ENCODE measurements at places on chromosomes 4 and X.

DNA sequence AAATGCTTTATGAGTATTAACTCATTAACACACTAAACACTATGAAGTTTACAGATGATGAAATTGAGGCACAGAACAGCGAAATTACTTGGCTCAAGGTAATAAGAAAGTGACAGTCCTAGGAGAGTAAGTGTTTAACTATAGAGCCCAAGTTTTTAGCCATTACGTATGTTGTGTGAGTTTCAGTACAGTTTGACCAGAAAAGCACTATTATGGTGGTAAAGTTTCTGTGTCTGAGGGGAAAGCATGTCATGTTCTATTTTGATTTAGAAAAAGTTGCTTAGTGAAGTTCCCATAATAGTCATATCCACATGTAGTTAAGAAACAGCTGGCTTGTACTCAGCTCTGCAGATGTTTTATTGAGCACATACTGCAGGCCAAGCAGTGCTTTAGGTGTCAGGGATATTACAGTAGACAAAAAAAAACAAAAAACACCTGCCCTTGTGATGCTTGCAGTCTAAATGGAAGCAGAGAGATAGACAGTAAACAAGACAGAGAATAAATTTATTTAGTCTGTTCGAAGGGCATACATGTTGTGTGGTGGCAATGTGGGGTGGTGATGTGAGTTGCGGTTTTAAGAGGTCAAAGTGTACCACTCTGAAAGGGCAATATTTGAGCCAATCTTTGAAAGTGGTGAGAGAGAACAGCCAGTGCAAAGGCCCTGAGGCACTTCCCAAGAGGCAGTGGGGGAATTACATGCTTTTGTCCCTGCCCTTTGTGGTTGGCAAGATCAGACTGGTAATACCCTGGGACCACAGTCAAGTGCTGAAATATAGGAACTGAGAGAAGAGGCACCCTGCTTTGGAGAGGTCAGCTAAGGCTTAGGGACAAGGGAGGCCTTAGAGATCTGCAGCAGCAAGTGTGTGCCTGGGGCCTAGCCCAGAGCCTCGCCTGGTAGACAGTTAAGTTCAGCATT lies 6.2 kb downstream of the TMEM131L start:
- no peak for DNase-seq

DNA sequence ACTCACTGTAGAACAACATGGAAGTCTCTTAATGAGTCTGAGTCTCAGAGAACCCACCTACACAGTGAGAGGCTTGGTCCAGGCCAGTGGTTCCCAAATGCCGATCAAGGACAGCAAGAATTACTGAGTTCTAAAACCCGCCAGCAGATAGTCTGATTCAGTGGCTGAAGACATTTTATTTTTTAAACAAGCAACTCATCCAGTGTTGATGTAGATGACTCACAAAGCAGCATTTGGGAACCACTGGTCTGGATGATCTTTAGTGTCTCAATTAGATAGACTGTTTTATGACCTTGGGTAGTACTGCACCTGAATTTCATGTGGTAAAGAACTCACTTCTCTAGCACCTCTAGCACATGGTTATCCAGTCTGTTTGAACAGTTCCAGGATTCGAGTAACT lies 193.6 kb downstream of the FBXW7 start:
- DNase-seq = no peak

DNA sequence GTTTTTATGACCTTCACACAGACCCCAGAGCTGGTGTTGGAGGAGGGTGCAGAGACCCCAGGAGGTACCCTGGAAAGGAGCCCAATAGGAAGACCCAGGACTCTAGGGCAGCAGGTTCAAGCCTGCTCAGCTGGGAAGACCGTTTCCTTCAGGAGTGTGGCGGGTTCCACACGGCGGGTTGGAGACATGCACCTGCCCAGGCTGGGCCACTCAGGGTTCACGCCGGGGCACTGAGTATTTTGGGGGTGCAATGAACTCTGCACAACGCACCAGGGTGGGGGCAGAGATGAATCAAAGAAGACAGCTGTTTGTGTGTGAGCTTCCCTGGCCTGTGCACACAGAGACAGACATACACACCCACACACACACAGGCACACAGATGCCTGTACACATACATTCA lies 52.5 kb upstream of the PPP2R3B start:
- DNase-seq = no peak

DNA sequence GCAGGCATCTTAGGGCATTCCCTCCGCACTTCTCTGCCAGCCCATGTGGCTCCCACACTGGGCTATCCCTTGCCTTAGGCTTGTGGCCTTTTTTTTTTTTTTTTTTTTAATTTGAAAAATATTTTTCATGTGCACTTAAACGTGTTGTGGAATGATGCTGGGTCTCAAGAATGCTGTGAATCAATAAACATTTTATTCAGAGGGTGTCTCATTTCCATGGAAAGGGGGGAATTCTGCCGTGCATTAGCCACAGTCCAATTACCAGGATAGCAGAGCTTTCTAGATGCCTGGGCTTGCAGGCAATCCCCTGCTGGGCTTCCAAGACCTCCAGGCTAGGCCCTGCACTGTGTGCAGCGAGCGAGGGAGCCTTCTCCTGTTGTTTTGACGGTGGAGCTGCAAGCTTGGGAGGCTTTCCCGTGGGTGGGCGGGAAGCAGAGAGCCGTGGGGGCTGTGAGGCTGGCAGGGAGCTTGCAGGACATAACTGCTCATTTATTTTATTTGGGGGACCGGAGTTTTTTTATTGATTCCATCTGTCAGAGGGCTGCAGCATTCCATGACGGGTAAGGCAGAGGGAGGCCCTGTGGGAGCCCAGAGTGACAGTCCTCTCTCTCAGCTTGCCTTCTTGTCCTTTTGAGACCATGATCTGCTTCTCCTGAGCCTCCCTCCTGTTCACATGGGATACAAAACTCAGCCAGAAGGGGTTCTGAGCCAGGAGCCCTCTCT lies 2.6 kb upstream of the CPZ start:
- no peak for DNase-seq

DNA sequence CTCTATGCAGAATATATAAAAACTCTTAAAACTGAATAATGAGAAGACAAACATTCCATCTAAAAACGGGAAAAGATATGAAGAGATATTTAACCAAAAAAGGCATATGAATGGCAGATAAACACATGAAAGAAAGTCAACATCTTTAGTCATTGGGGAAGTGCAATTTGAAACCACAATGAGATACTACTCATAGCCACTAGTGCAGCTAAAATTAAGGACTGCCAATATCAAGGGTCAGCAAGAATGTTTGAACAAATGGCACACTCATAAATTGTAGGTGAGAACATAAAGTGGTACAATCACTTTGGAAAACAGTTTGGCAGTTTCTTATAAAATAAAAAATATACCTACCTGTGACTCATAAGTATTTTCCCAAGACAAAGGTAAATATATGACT lies 534.9 kb upstream of the DIPK2B start:
- DNase-seq = no peak

GRCh38 chr4:24689212-24689611 lies 104.9 kb upstream of the DHX15 start:
- no peak for DNase-seq

DNA sequence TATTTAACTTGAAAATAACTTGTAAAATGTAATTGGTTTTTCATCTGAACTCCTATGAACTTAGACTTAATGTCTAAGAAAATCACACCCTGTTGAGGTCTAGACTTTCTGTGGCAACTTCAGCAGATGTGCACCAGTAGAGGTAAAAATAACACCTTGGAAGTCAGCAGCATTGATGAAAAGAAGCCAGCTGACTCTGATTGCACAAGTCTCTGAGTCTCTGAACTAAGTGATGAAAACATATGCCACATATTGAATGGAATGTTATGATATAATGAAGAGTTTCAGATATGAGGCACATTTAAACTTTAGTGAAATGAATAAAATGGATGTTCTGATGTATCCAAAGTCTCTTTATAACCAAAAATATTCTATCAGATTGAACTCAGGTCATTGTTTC lies 155.4 kb downstream of the GPM6A start:
- DNase-seq = no peak

- peak; percentile 67 for DNase-seq
These were observed 46.9 kb downstream of the ACOX3 start for GRCh38 chr4:8393593-8394038.

DNA sequence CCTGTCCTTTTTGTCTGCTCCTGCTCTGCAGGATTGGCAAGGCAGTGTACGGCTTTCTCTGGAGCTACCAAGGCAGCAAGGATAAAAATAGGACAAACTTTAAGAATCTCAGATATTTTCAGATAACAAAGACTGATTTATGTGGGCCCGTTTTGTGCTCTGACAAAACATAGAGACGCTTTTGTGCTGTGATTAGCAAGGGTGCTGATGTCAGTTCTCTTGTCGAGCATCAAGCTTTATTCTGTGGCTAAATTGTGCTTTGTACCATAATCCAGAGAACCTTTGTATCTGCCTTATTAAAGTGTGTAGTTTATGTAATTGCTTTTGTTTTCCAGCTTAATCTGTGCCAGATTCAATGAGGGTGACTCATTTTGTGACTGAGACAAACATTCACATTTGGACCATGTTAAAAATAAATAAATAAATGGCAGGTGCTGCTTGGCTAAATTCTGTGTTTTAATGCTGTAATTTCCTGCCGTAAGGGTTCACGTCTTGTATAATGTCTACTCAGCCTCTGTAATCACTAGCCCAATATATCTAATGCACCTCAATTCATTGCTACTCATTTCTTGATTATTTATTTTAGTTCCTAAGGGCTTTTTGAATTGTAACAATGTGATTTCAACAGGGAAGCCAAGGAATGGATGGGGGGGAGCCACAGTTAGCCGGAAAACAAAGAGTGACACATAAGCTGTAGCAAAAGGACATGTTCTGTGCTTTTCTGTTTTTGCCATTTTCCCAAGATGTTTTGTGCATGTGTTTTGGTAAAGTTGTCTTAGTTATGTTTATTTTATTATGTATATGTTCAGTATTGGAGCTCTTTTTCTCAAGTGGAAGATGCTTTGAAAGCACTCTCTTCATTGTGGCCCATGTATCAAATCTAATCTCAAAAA lies 75.1 kb downstream of the GAB1 start:
- DNase-seq = no peak

GRCh38 chrX:13489454-13489853 lies 79.9 kb upstream of the EGFL6 start:
- peak; percentile 69 for DNase-seq

- no peak for DNase-seq
These were observed 161.7 kb upstream of the RPL34 start for GRCh38 chr4:108458681-108459080.

DNA sequence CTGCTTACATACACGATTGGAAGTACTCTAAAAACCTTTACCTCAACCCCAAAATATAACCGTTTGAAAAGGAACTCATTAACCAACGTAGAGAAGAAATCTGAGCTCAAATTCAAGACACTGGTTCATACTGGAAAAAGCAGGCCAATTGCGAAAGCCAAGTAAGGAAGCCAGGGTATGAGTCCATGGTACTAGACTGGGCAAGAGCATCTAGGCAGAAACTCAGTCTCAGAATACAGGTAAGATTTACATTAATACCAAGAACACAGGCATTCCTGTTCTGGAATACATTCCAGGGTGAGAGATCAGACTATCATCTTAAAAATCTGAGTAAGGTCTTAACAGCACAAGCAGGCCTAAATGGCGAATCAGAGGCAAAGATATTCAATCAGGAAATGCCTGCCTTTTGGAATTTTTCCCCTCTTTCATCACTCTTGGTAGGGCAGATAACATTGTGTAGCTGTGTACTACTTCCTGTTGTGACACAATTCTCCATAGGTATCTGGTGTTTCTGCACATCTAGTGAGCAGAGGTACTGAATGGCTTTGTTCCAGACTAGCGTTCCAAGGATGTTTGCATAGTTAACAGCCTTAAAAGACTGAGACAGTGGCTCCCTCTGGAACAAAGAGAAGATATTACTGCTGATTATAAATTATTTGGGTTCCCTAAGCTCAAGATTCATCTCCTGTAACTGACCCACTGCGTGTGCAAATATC lies 311.3 kb downstream of the PCDH19 start:
- DNase-seq = no peak

DNA sequence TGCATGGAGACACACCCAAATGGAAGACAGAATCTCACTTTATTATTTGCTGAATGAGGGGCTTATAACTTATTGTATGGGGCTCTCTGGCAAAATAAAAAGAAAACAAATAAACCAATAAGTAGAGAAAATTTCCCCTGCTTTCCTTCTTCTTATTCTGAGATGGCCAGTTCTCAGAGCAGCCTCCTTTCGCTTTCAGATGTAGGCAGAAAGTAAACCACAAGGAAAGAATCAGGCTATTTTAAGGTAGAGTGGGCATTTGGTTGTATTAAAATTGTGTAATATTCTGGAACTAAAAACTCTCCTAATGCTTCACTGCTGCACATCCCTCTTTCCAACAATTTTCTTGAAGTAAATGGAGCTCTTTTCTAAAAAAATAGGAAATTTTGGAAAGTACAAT lies 241.8 kb downstream of the GALNTL6 start:
- DNase-seq = no peak

GRCh38 chr4:186935901-186936300 lies 212.2 kb upstream of the FAT1 start:
- no peak for DNase-seq

- no peak for DNase-seq
These were observed 47.9 kb downstream of the BMP2K start for GRCh38 chr4:78824001-78824400.

- DNase-seq = no peak
These were observed 119.3 kb downstream of the LDB2 start for GRCh38 chr4:16779028-16779675.
